ENCODE measurements at places on chromosomes 7 and 10.

DNA sequence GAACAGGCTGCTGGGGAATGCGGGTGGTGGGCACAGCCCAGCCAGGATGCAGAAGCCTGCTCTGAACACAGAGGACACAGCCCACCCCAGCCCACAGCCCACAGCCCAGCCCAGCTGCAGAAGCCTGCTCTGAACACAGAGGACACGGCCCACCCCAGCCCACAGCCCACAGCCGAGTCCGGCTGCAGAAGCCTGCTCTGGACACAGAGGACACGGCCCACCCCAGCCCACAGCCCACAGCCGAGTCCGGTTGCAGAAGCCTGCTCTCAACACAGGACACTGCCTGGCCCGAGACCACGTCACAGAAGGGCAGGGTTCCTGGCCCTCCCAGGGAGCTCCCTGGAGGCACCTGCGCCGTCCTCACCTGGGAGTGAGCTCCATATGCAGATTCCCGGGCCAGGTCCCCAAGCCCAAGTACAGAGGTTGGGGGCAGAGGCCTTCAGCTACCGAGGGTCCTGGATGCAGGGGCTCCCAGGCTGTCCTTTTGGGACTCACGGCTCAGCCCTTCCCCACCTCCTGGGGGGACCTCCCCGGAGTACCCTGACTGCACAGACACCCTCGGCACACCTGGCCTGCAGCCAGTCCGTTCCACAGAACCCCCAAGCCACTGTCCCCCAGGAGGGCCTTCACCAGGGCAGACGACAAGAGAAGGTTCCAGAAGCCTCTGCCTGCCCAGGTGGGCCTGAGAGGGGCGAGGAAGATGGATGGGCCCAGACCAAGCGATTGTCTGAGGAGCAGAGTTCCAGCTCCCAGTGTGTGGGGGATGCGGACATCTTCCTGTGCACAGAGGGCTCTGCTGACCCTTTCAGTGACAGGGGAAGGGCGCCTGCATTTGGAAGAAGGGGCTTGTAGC is 23.7 kb upstream of the FOXL3 start:
- DNase-seq: no peak

- no peak for DNase-seq
Measured at GRCh38 chr10:103452506-103453230, 498 bp upstream of the CALHM2 start.

- no peak for DNase-seq
Measured at GRCh38 chr10:3248526-3249306, 76.1 kb upstream of the PITRM1 start.

- no peak for DNase-seq
Measured at GRCh38 chr10:77111611-77112550, 525.7 kb downstream of the KCNMA1 start.

DNA sequence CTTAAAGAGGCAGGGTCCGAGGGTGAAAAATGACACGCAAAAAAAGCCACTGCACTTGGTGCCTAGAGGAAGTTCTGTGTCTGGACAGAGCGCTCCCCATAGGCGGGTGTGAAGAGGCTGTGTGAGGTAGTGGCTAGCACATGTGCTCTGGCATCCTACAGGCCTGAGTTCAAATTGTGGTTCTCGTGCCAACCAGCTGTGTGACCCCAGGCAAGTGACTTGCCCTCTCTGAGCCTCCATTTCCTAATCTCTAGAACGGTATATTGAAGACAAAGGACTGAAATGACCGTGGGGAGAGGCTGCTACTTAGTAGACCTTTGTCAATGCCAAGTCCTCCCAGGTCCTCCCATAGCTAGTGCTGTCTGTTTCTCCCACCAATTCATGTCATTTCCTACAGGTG is 79.1 kb upstream of the MYL10 start:
- DNase-seq: no peak

DNA sequence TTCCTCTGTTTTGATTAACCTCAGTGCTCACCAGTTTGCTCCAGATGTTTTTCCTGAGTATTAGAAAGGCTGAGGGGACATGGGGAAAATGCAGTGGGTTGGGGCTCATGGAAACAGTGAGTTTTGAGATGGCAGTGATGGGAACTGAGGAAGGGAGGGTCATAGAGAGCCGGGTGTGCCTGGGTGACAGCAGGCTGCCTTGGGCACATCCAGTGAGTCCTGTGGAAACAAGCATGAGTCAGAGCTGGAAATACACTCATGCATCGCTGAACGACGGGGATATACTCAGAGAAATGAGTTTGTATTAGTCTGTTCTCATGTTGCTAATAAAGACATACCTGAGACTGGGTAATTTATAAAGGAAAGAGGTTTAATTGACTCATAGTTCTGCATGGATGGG is 202.2 kb downstream of the TMEM178B start:
- DNase-seq: no peak

DNA sequence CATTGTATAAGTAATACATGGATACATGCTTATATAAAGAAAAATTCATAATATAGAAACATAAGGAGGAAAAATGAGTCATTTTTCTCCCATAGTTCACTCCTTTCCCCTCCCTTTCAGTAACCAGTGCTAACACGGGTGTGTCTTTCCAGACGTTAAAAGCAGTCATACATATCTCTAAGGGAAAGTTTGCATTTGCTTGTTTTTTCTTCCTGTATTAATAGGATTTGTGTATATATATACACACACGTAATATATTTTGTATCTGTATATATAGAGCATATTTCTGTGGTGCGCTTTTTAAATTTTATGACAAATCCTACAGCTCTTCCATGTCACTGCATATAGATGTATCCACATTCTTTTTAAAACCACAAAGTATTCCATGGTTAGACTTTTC is 78.8 kb downstream of the RALA start:
- DNase-seq: no peak

GRCh38 chr10:129769381-129770116 is 194.5 kb downstream of the EBF3 start:
- DNase-seq: no peak

- DNase-seq: no peak
Measured at GRCh38 chr10:122348935-122349361, 25.6 kb upstream of the PLEKHA1 start.

GRCh38 chr7:98753176-98753575 is 116.6 kb downstream of the TMEM130 start:
- no peak for DNase-seq

- no peak for DNase-seq
Measured at GRCh38 chr10:5655121-5655520, 11.3 kb downstream of the ASB13 start.

GRCh38 chr7:25500393-25500921 is 272.2 kb upstream of the NPVF start:
- no peak for DNase-seq

GRCh38 chr7:52271703-52272102 is 763.7 kb upstream of the POM121L12 start:
- DNase-seq: no peak

DNA sequence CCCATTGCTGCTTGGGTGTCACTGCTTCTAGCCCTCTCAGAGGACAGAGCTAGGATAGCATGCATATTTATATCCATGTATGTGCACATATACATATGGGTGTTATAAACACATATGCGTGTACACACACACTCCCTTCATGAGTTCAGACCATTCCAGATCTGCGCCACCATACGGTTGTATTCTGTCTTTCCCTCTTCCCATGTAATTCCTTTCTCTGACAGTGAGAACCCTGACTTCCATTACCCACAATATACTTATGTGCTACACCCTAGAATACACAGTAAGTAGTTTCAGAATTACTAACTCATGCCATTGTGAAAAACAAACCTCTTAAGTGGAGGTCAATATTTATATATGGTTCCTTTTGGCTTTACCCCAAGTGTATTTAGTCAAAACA is 116.6 kb upstream of the SAMD8 start:
- no peak for DNase-seq

DNA sequence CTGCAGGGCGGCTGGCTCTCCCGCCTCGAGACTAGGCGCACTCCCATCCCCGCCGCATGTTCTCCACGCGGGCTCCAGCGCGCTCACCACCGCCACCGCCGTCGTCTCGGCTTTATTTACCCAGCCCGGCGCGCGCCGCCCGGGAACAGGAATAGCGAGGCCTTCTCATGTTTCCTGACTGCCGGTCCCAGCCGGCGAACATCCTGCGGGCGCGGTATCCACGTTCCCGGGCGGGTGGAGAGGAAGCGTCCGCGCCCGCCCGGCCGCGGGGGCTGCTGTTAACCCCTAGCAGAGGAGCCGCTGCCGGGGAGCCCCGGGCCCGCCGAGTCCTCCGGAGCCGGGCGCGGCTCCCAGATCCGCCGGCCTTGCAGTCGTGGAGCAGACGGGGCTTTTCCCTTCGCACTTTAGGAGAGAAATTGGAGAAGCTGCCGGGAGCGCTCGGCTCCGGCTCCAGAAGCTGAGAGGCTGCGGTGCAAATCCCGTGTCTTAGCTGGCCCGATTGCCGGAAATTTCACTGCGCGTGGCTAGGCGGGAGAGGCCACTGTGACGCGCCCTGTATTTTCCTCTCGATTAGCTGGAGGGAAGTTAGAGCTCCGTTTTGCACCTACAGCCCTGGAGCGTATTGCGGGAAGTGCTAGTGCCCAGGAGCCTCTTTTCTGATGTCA is at the start of gene MKX:
MKX (minus strand) TSS at position 88 of the 665 bp plus-strand sequence. CDS start 2,404 bp downstream, outside the sequence.
- no peak for DNase-seq

DNA sequence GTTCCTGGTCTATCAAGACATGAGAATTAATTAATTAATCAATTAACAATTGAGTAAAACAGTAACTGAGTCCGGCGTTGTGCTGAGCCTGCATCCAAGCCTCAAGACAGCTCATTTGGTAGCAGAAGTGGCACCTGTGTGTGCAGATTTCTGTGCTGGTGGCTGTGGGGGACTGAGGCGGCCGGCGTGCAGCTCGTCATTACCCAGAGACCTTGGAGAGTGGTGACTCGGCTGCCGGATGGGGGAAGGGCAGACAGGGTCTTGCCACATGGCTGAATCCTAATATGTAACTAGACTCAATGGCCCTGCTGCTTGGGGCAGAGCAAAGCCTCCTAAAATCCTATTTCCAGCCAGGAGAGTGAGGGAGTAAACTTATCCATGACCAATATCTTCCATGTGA is 510.2 kb downstream of the TCERG1L start:
- no peak for DNase-seq

DNA sequence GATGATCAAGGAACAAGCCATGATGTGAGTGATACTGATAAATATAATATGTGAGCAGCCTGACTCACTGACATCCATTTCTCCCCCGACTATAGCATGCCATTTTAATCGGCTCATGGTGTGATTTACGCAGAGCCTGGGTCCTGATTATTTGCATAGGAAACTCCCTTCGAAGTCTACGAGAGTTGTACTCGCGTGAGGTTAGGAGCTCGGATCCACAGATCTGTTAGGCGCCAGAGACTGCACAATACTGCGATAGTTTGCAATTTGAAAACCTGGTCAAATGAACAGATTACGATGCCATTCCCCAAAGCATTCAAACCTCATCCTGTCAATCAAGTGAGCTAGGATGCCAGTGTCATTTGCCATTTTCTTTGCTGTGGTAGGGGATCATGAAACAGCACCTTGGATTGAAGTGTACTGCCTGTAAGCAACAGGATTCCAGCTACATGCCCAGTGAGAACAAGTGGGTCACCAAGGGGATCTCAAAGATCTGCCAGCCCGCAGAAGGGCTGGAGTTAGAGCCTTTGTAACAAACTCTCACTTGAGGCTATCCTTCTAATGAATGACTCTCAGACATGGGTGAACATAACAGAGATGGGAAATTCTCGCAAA is 158.3 kb downstream of the FRMD4A start:
- no peak for DNase-seq

- DNase-seq: no peak
Measured at GRCh38 chr7:117219485-117219884, 103.4 kb downstream of the WNT2 start.

GRCh38 chr7:22093936-22094335 is 148.2 kb upstream of the CDCA7L start:
- DNase-seq: no peak

DNA sequence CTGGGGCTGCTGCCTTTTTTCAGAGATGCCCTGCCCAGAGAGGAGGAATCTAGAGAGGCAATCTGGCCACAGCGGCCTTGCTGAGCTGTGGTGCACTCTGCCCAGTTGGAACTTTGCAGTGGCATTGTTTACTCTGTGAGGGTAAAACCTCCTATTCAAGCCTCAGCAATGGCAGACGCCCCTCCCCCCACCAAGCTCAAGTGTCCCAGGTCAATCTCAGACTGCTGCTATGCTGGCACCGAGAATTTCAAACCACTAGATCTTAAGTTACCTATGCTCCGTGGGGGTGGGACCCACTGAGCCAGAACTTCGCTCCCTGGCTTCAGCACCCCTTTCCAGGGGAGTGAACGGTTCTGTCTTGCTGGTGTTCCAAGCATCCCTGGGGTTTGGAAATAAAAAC is 77.2 kb downstream of the EXOC4 start:
- DNase-seq: no peak

GRCh38 chr10:6458814-6459213 is 121.3 kb downstream of the PRKCQ start:
- no peak for DNase-seq

GRCh38 chr10:31058795-31059703 is 27.4 kb upstream of the ZNF438 start:
- DNase-seq: no peak

GRCh38 chr10:7792541-7792940 is 4.6 kb downstream of the ATP5F1C start:
- DNase-seq: no peak

GRCh38 chr7:50342616-50343114 is 38.1 kb downstream of the IKZF1 start:
- no peak for DNase-seq

DNA sequence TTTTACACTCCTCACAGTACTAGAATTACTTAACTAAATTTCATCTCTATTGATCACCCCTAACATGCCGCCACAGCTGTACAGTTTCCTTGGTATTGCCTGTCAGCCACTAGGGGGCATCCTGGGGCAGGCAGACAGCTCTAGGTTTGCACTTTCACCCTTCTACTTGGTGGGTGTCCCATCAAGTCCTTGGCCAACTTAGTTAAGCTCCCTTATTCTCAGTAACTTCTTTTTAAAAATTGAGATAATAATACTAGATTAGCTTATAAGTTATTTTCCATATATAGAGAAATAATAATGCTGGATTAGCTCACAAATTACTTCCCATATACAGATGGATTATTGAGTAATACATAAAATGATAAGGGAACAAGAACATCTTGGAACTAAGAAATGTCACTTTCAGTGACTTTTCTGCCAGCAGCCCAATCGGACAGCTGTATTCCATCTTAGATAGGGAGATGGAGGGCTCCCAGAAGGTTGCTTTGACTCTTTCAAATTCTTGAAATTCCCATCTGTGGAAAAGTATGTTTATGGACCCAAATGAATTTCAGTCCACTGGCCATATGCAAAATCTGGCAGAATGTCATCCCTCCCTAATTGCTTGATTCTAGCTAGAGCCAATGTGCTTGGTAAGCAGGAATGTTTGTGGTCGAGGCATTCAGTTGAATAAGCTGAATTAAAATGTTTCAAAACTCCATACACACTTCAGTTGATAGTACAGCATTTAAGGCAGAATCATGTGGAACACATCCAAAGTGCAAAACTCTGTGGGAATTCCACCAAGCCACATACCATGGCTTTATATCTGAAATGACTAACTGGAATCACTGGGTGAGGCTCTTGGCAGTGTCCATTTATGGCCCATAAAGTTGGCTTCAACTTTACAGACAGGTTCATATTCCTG is 309.7 kb downstream of the CSTF2T start:
- peak; percentile 31 for DNase-seq

Measured in stimulated activated CD8-positive, alpha-beta memory T cell treated with anti-CD3 and anti-CD28 coated beads, Interleukin-2, amount 100 ng/mL, for 48 hours (primary cell).